ENCODE measurements at places on chromosomes 3 and 15. TPM values are rescaled to one million over a fixed set of nuclear protein-coding genes. Genes with fewer than 3 reads are reported as not detected.

GRCh38 chr15:34076785-34077184 lies 24.9 kb downstream of the EMC7 start:
- DNase-seq, result no peak
- H3K36me3 ChIP-seq, result no peaks in the 10 kb centered on the region
- no peaks in the 10 kb centered on the region for H3K27me3 ChIP-seq
- no peak overlapping the region for H3K4me3 ChIP-seq
- H3K27ac ChIP-seq, result no peak overlapping the region

DNA sequence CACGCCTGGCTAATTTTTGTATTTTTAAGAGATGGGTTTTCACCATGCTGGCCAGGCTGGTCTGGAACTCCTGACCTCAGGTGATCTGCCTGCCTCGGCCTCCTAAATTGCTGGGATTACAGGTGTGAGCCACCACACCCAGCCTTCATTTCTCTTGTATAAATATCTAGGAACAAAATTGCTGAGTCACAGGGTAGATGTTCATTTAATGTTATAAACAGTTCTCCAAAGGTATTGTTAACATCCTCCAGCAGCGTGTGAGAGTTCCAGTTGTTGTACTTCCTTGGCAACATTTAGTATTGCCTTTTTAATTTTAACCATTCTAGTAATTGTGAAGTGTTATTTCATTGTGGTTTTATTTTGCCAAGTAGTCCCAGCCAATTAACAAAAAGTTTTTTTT lies 23.6 kb upstream of the MTMR14 start:
- no peak overlapping the region for H3K4me3 ChIP-seq
- no peaks in the 10 kb centered on the region for H3K4me1 ChIP-seq
- H3K36me3 ChIP-seq, result no peaks in the 10 kb centered on the region
- DNase-seq, result no peak
- no peak overlapping the region for H3K27ac ChIP-seq
- H3K27me3 ChIP-seq, result no peaks in the 10 kb centered on the region

Gene PIK3R4
- 35.5 TPM for total RNA-seq

GRCh38 chr3:3031326-3031725 lies 78.8 kb downstream of the IL5RA start:
- no peaks in the 10 kb centered on the region for H3K36me3 ChIP-seq
- H3K4me1 ChIP-seq, result no peaks in the 10 kb centered on the region
- DNase-seq, result no peak
- no peaks in the 10 kb centered on the region for H3K27me3 ChIP-seq

- H3K36me3 ChIP-seq, result no peaks in the 10 kb centered on the region
- peak; percentile 48 for DNase-seq
- no peaks in the 10 kb centered on the region for H3K27me3 ChIP-seq
- H3K4me3 ChIP-seq, result no peak overlapping the region
- peak overlapping the region; percentile 85 for H3K27ac ChIP-seq
- H3K4me1 ChIP-seq, result peaks cover 23% of the 10 kb centered on the region
Measured at GRCh38 chr3:29683018-29683993, 402.4 kb downstream of the RBMS3 start.
